ENCODE measurements at places on chromosomes 6 and 20.

DNA sequence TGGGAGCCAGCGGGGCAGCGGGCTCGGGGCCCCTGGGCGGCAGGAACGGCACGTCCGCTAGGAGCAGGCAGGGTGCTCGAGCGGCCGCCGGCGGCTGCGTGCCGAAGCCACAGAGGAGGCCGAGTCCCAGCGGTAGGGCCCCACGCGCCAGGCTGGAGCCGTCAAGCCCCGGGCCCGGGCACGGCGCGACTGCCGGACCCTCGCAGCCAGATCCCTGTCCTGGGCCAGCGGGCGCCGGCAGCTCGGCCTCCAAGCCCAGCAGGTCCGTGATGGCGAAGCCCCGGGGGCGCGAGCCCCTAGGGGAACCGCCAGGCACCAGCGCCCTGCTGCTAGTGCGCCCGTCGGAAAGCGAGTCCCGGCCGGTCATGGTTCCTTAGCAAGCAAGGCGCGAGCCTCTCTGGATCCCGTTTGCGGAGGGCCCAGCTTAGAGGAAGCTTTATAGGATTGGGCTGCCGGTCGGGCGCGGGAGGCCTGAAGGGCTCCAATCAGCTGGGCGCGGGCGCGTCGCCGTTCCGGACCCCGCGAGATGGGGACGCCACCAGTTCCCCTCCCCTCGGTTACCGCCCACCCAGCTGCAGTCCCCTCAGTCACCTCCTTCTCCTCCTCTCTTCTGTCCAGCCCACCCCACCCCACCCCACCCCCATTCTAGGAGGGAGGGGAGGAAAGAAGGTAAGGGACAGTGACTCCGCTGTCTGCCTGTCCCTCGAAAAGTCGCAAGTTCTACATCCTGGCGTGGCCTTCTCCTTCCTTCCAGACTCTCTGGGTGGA is at the start of gene VSX1:
VSX1 (minus strand) TSS at position 412 of the 768 bp plus-strand sequence; CDS start at position 367, 45 bp downstream.
- DNase-seq: no peak

- no peak for DNase-seq
These were observed 48.6 kb upstream of the SNX9 start for GRCh38 chr6:157774153-157775135.

- DNase-seq: no peak
These were observed 93.3 kb downstream of the YTHDF1 start for GRCh38 chr20:63122626-63123025.

DNA sequence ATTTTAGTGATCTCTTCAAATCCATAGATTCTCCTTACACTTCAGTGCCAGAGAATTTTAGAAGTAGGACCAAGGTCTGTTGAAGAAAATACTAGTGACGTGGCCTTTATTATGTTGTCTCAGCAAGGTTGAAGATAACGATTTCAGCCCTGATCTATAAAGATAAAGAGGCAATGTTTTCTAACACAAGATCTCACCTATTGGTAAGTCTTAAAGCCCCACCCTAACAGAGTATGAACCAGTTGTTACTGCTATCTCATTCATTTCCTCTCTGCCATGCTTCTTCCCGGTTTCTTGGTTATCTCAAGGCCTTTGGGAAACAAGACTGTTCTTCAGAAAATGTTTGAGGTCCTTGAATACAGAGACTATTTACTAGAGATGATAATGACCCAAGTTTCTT is 53.1 kb downstream of the KIAA0408 start:
- DNase-seq: no peak

DNA sequence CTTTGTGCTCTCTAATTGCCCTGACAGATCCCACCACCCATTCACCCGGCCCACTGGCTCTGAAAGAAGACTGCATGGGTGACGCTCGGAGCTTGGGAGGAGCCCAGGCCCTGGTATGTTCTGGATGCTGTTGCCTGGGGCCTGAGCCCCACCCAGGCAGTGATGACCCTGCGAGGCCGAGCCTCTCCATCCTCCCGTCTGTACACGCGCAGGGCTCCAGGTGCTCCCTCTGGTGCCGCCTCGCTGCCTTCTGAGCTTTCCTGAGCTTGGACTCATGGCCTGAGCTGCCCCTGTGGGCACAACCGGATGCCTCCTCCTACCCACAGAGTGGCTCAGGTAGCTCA is 61.2 kb downstream of the STK35 start:
- DNase-seq: no peak

DNA sequence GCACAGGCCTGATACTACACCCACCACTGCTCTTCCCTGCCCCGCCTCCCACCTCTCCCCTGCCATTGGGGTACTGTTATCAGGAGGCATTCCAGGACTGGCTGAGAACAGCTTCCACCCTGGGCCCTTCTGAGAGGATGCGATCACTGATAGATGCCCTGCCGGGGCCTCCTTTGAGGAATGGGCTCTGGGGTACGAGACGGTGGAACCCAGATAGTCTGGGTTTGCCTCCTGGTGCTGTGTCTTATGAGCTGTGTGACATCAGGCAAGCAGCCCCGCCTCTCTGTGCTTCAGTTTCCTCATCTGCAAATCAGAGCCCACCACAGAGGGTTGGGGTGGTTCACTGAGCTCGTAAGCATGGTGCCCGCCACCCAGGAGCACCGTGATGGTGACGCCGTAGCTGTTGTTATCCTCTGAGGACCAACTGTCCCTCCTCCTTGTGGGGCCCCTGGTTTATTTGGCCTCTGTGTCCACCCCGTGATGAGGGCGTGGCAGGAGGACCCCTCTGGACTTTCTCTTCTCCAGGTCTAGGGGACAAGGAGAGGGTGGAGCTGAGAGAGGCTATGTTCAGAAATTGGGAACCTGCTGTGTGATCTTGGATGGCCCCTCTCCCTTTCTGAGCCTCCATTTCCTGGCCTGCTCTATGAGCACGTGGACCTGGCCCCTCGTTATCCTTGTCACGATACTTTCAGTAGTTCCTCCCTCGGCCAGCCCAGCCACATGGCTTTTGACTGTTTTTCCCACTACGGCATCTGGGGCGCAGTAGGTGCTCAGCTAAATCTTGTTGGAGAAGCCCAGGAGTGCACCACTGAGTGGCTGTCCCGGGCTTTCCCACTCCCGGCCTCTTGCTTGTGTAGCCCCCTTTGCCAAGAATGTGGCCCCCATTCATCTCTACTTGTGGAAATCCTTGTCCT is 18.3 kb downstream of the SRC start:
- DNase-seq: no peak

DNA sequence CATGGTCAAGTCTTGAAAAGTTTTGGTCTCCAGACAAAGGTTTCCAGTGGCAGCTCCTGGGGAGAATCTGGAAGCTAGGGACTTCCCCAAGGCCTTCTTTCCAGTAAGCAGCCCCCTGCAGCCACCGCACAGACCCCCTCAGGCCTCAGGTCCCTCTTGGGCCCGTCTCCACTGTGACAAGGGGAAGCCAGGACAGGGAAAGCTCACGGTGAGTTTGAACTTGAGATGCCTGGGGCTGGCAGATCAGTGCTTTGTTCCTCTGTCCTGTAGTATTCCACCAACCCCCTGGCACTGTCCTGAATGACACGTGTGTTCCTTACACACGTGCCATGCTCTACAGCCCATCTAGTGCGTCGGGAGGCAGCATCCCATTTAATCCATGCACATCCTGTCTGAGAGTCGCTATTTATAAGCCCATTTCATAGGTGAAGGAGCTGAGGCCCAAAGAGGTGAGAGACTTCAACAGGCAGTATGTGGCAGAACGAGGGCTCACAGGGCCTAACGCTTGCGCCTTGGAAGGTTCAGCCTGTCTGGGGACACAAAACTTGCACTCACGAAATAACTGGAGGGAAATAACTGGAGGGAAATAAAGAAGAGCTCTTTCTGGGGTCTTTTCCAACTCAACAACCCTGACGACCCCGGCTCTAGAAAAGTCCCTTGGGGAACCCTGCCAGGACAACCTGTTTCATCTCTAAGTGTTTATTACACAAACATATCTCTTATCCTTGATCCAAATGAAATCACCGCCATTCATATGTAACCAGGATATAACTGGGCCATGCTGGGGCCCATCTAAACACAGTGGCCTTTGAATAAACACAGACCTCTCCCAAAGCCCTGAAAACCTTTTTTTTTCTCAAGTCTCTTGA is 123.0 kb downstream of the BANF2 start:
- DNase-seq: no peak

DNA sequence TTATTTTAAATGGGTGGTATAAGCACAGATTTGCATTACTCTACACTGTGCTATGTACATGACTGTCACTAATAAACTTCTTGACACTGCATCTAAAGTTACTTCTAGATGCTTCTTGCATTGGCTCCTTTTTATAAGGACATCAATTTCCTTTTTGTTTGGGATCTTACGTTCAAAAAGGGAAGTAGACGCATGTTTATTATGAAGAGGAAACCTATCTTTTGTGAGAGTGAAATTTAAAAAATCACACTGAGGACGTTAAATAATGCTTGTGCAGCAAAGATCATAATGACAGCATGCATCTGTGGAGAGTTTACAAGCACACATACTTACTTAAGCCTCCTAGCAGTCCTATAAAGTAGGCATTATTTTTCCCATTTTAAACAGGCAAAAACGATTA is 479.5 kb downstream of the CD83 start:
- no peak for DNase-seq

DNA sequence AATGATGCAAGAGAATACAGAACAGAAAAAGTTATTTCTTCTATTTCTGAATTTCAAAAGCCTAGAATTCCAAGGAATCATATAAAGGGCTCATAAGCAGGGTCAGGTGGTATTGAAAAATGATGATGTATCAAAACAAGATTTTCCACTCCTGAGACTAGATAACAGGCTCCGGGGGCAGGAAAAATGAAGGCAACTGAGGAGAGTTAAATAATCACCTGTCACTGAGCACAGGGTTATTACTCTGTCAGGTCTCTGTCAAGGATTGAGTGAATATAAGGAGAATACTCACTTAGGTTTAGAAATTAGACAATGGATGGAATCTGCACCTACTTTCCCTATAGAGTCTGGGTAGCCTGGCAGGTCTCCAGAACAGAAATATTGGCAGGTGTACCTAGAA is 76.1 kb upstream of the KHDRBS2 start:
- DNase-seq: no peak

- DNase-seq: no peak
These were observed 44.1 kb upstream of the MOXD1 start for GRCh38 chr6:132445201-132445951.
